ENCODE measurements at places on chromosomes 12 and 14.

DNA sequence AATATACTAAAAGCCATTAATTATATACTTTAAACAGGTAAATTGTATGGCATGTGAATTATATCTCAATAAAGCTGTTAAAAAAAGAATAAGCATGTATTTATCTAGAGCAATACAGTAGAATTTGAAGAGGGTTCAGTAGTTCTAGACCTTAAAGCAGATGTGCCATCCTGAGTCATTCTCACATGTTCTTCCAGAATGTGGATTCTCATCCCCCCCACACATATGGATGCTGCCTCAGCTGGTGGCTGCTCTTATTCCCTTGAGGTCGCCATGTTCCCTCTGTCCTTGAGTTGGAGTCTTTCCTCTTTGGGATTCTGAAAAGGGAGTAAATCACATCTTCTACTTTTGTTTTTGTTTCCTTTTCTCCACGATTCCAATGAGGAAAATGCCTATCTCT is 321.3 kb downstream of the AEBP2 start:
- no peak for DNase-seq
- no peak overlapping the region for H3K27ac ChIP-seq
- peaks cover 15% of the 10 kb centered on the region for H3K4me1 ChIP-seq
- H3K27me3 ChIP-seq: no peaks in the 10 kb centered on the region

GRCh38 chr14:92542766-92543554 is 29.4 kb downstream of the RIN3 start:
- no peaks in the 10 kb centered on the region for H3K36me3 ChIP-seq
- peaks cover 23% of the 10 kb centered on the region for H3K27me3 ChIP-seq
- peaks cover 1% of the 10 kb centered on the region for H3K4me1 ChIP-seq
- no peak overlapping the region for H3K4me3 ChIP-seq
- no peak for DNase-seq

- peak overlapping the region; percentile 96 for H3K4me3 ChIP-seq
- H3K27me3 ChIP-seq: no peaks in the 10 kb centered on the region
- peaks cover 46% of the 10 kb centered on the region for H3K4me1 ChIP-seq
Observed at GRCh38 chr14:69768873-69769272, 1.9 kb downstream of the SRSF5 start.

GRCh38 chr14:49670475-49670874 is 17.5 kb downstream of the POLE2 start:
- H3K27me3 ChIP-seq: no peaks in the 10 kb centered on the region
- H3K36me3 ChIP-seq: peaks cover 59% of the 10 kb centered on the region
- DNase-seq: no peak
- H3K4me1 ChIP-seq: no peaks in the 10 kb centered on the region
- no peak overlapping the region for H3K27ac ChIP-seq

GRCh38 chr12:5587711-5588121 is 155.8 kb downstream of the NTF3 start:
- no peaks in the 10 kb centered on the region for H3K27me3 ChIP-seq
- no peak for DNase-seq
- no peak overlapping the region for H3K27ac ChIP-seq
- no peaks in the 10 kb centered on the region for H3K4me1 ChIP-seq

DNA sequence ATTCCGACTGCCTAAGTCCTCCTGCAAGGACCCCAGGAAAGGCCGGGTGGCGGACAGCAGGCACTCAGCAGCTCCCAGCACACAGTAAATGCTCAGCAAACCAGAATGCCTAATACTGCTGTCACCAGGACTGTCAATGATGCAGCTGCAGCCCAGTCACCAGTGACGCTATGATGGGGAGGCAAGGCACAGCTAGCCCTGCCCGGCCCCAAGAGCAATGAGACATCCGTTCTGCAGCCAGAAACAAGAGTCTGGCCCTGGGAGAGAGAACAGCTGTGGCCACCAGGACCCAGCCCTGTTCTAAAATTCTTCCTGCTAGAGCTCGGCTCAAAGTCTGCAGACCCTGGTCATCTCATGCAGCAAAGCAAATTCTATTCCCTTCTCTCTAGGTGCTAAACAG is 69.8 kb downstream of the NCOR2 start:
- H3K36me3 ChIP-seq: peaks cover 6% of the 10 kb centered on the region
- no peak overlapping the region for H3K27ac ChIP-seq
- peaks cover 23% of the 10 kb centered on the region for H3K4me1 ChIP-seq
- DNase-seq: no peak
- no peak overlapping the region for H3K4me3 ChIP-seq

DNA sequence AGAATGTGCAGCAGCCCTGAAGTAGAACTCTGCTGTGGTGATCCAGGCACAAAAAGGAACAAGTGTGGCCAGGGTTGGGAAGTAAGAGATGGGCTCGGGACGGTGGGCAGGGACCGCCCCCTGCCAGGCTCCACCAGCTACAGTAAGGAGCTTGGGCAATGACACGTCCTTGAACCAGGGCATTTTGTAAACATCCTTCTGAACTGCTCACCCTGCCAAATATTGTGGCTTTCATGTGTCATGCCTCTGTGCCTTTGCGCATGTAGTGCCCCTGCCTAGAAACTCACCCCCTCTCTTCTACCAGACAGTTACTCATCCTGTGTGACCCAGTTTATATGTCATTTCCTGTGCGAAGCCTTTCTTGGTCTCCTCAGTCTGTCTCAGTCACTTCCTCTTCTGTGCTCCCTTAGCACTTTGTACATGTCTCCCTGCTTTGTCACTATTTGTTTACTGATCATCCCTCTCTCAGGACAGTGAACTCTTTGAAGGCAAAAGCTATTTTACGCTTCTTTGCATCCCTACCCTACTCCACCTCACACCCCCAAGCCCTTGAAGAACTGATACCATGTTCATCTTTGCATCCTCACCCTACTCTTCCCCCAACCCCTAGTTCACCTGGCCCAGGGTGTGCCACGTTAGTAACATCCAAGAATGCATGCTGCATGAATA is 108.9 kb upstream of the PLEKHG7 start:
- H3K27me3 ChIP-seq: no peaks in the 10 kb centered on the region
- H3K36me3 ChIP-seq: peaks cover 36% of the 10 kb centered on the region
- DNase-seq: peak; percentile 66
- H3K4me1 ChIP-seq: peaks cover 60% of the 10 kb centered on the region

DNA sequence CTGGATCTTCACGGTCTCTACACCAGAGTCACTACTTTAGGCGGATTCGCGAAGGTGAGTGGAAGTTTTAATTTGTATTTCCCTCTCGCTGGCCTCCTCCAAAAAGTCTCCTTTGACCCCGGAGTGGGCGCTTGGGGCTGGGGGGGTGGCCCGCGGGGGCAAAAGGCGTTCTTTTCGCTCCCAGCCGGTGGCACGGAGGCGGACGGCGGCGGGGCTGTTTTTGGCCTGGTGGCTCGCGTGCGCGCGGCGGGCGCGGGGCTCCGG is 510 bp downstream of the ARID2 start:
- no peak for DNase-seq
- peaks cover 38% of the 10 kb centered on the region for H3K36me3 ChIP-seq
- H3K27me3 ChIP-seq: no peaks in the 10 kb centered on the region
- peak overlapping the region; percentile 100 for H3K27ac ChIP-seq

DNA sequence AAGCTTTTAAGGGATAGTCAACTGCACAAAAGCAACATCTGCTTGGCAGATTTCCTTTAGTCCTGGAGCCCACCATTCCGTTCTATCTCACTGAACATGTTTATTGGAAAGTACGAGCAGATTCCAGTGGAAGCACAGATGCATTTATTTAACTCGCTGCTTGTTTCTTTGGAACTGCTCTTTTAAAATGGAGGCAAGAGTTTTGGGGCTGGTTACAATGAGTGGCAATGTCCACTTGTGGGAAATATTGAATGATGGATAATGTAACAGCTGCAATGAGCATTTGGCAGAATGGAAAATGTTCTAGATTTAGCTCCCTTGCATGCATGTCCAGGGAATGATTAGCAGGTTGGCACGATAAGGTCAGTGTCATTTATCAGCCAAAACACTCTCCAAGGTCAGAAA is 163.0 kb downstream of the ATP23 start:
- H3K36me3 ChIP-seq: no peaks in the 10 kb centered on the region
- no peak overlapping the region for H3K4me3 ChIP-seq
- H3K4me1 ChIP-seq: no peaks in the 10 kb centered on the region
- H3K27ac ChIP-seq: no peak overlapping the region

DNA sequence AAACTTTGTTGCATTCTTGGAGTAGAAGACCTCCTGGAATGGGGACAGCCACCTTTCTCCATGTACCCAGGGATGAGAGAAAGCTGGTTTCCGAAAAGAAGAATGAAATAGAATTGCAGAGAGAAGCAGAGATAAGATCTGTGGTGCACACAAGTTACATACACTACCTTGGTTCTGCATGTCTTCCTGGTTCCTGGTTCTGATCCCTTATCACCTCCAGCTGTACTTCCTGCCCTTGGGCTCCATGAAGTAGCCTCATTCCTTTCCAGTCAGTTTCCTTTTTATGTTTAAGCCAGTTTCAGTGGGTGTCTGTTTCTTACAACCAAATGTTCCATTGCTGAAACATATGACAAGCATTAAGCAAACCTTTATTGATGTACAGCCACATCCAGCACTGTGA is 69.3 kb downstream of the FBXW8 start:
- no peak overlapping the region for H3K4me3 ChIP-seq
- no peaks in the 10 kb centered on the region for H3K36me3 ChIP-seq
- DNase-seq: no peak
- H3K27me3 ChIP-seq: peaks cover 9% of the 10 kb centered on the region
- peaks cover 10% of the 10 kb centered on the region for H3K4me1 ChIP-seq
- H3K27ac ChIP-seq: no peak overlapping the region

DNA sequence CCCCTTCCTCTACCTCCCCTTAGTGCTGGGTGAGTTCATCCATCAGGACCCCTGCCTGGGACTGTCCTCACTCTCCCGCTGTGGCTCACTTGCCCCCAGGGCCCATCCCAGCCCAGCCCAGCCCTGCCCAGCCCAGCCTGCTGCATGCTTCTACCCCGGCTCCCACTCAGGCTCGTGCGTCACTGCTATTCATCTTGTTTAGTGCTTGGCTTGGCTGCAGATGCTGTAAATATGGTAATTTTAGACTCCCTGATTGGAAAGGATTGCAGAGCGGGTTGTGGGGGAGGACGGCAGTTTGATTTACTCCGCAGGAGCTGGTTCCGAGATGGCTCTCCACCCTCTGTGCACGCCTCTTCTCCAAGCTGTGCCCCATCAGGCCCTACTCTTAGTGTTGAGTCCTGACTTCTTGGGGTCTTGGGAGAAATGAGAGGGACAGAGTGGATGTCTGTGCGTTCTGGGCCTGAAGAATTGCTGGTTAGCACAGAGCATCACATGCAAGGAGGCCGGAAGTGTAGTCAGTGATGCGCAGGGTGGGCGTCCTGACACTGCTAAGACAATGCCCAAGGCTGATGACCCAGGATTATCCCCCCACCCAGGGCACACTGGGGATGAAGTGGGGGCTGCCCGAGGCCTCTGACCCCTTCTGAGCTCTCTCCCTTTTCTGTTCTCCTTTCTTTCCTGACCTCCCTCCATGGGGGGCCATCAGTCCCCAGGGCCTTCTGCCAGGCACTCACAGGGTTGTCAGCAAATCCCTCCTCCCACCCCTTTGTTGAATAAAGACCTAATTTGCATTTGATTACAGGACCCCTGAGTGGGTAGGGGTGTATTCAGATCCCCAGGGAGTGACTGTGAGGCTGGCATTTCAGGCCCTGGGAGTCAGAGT is 244.4 kb downstream of the ZFP36L1 start:
- H3K27me3 ChIP-seq: no peaks in the 10 kb centered on the region
- no peak for DNase-seq
- no peak overlapping the region for H3K4me3 ChIP-seq
- H3K4me1 ChIP-seq: peaks cover 6% of the 10 kb centered on the region

- peaks cover 3% of the 10 kb centered on the region for H3K36me3 ChIP-seq
- no peaks in the 10 kb centered on the region for H3K4me1 ChIP-seq
- no peak for DNase-seq
- no peak overlapping the region for H3K4me3 ChIP-seq
- no peak overlapping the region for H3K27ac ChIP-seq
Observed at GRCh38 chr14:100599981-100600380, 12.8 kb upstream of the BEGAIN start.
